Hindlimb muscle (tissue), 1 donor: ENCODE measurements at places on chromosomes 3 and 15.

GRCh38 chr3:19363071-19363470 lies 214.8 kb downstream of the KCNH8 start:
- DNase-seq, result no peak

DNA sequence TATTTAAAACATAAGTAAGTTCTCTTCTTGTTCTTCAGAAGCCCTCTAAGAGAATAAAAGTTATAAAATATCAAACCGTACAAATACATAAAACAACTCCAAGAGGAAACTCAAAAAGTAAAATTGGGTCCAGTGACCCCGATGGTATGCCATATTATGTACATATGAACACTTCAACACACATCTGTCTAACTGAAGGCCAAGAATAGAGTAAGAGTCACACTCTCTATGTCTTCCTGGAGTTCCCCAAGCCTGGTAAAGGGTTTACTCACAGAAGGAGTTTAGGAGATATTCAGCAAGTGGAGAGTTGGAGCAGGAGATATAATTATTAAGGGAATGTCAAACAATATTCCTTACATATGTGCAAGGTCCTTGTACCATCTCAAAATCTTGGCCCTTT lies 101.3 kb upstream of the EIF1B start:
- no peak for DNase-seq

DNA sequence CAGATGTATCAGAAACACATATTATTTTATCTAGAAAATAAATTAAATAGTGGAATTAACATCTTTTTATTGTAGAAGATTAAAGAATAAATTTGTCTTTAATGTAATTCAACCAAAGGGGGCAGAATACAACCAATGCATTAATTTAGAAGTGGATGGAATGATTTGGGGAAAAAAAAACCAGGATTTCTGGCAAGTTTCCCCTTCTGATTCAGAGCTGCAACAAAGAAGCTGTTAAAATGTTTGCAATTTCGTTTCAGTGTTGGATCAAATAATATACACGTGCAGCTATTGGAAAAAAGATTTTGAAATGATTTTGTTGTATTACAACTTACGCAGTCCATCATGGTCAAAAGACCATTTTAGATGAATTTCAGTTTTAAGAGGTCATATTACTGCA lies 71.6 kb upstream of the ZNF280D start:
- DNase-seq, result peak; percentile 58

DNA sequence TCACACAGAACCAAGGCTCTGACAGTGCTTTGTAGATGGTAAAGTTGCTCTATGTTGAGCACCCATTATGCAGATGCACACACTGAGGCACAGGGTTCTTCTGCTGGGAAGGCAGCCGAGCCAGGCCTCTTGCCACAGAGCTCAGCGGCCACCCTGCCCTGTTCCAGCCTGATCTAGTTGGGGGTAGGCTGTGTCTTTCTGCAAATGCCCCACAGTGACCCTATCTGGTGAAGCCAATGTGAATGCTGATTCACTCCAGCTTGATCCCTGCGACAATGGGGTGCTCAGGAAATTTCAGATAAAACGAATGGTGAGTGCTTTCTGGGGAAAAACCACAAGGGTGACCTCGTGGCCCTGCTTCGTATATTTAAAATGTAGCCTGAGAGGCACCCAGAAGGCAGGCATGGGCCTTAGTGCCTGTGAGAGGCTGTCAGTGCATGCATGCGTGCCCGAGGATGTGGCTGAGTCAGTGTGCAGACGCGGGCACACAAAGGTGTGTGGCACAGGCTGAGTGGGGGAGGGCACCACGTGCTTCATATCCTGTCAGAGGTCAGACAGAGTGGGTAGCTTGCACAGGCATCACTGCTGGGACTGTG lies 85.7 kb downstream of the ATP2B2 start:
- no peak for DNase-seq

- no peak for DNase-seq
These were observed 315.2 kb downstream of the RORA start for GRCh38 chr15:60913900-60914299.

DNA sequence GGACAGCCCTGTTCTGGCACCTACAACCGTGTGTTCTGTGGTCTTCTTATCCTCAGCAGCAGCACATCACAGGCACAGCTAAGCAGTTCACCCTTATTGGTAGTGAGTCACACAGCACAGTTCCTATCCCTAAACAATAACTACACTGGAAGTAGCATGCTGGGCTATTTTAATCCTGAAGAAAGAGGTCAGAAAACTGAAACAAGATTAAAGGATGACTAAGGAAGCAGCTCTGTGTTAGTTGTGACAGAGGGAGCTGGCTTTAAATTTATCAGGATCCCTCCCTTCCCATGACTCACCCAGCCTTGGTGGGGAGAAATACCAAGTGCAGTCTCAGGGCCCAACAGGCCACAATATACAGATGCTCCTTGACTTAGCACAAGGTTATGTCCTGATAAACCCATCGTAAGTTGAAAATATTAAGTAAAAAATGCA lies 144.3 kb downstream of the ERC2 start:
- DNase-seq, result no peak

- DNase-seq, result no peak
These were observed 92.0 kb downstream of the FBN1 start for GRCh38 chr15:48553559-48553958.

DNA sequence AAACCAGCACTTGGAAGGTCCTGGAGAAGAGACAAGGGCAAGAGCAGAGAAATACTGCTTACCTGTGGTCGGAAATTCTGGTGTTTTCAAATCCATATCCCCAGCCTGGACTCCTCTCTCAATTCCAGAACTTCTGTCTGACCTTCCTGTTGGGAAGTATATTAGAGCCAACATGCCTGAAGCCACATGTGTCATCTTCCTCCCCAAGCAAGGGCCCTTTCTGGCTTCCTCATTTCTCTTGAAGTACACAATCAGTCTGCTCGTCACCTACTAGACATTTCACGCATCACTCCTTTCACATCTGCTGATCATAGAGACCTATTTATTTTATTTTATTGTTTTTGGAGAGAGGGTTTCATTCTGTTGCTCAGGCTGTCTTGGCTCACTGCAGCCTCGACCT lies 8.4 kb downstream of the PARP14 start:
- DNase-seq, result no peak

- no peak for DNase-seq
These were observed 570 bp downstream of the SACM1L start for GRCh38 chr3:45689787-45690145.

GRCh38 chr3:98557324-98558010 lies 25.7 kb downstream of the GPR15 start:
- DNase-seq, result no peak

GRCh38 chr15:91970142-91970541 lies 116.6 kb downstream of the SLCO3A1 start:
- peak; percentile 59 for DNase-seq

GRCh38 chr3:10396083-10396482 lies 75.2 kb upstream of the SEC13 start:
- DNase-seq, result no peak

DNA sequence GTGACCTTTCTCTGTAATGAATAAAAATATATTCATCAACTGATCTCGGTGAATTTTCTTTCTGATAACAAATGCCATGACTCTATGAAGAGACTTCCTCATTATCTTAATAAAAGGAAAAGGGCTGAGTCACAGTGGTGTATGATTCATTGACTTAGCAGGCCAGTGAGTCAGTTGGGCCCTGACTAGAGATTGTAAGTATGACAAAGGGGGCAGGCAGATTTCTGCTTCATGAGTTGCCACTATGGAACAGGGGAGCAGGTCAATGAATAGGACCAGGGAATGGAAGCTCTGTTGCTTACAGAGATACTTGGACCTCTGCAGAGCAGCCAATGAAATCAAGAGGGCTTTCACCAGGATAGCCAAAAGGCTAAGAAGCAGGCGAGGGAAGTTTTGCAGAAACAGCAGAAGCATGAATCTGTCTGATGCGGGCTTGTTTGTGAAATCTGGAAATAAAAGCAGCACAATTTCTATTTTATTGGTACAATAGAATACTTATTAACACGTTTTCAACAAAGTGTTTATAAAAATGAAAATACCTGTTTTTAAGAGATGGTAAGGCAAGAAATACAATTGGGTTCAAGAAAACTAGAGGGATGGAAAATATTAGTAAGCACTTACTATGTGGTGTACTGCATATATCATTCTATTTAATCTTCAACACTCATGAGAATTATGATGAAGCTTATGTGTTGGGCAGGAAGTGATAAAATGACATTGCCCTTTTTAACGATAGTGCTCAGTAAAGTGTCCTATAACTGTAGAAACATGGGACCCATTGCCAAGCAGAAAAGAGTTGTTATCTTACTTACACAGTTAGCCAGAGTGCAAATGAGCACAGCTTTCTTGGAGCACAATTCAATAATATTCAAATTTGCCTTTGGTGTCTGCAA lies 169.8 kb upstream of the MYRIP start:
- DNase-seq, result no peak

DNA sequence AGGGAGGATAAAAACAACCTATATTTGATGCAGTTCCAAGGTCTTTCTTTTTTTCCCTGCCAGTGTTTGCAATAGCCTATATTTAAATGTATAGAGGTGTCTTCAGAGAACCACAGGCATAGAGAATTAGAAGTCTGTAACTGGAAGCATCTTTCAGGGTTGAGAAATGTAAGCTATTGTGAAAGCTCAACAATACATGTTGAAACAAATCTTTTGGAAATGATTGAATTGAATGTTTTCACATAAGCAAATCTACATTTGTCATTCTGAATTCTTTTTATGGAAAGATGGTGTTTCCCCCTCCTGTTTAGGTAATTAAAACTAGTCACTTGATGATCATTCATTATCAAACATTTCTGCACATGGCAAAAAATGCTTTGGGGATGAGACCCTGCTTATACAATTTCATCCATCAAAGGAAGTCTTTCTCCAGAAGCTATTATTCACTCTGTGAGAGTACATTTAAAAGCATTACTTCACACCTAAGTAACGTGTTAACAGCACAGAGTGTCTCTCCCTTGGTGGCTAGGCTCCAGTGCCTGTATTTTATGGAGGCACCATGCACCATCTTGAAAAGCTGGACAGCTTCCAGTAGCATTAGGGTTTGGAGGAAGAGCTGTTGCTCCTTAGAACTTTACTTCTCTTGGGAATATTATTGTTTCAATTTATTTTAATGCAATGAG lies 406.2 kb downstream of the LSAMP start:
- DNase-seq, result no peak

DNA sequence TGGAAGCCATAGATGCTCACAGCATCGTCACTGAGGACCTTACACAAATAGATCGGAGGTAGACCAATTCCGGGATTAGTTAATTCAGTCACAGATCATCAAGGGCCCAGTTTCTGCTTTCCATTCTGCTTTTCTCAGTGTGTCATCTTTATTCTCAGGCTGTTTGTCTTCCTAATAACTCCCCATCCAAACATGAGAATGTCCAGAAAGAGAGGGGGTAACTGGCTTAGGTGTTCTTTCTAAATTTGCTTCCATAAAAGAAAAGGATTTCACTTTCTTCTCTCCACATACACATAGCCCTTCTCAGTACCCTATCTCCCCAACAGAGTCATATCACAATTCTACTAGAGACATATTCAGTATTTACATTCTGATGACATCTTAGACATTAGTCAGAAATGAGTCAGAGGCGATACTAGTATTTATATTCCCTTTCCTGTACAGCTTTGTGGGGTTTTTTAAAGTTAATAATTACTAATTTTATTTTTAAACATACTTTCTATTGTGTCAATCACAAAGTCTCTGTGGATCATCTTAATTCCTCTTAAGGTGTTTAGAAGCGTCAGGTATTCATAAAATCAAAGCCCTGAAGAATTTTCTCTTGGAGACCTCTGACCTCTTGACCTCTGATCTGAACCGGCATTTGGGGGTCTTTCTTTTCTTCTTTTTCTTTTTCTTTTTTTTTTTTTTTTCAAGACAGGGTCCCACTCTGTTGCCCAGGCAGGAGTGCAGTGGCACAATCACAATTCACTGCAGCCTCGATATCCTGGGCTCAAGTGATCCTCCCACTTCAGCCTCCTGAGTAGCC lies 24.3 kb upstream of the IL12A start:
- DNase-seq, result no peak

- no peak for DNase-seq
These were observed 312.5 kb downstream of the OXSM start for GRCh38 chr3:26102376-26102775.

DNA sequence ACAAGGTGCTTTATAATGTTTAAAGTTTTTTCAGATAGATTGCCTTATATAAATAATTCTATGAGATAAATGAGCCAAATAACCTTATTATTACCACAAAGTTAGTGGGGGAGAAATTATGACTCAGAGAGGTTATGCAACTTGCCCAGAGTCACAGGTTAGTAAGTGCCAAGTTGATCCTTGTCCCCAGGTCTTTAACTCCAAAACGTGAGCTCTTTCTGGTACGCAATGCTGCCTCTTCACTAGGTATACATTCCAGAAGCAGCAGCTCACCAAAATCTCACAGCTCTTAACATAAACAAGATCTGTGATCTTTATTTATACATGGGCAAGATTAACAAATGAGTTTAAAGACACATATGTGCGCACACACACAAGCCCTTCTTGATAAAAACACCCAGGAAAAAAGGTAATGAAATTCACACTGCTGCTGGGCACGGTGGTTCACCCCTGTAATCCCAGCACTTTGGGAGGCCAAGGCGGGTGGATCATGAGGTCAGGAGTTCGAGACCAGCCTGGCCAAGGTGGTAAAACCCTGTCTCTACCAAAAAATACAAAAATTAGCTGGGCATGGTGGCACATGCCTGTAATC lies 59.8 kb upstream of the NR2F2 start:
- no peak for DNase-seq

GRCh38 chr15:39513936-39514335 lies 66.9 kb upstream of the THBS1 start:
- no peak for DNase-seq

- no peak for DNase-seq
These were observed 20.2 kb downstream of the NIPA1 start for GRCh38 chr15:22806664-22807063.

- no peak for DNase-seq
These were observed 47.6 kb downstream of the PSMD6 start for GRCh38 chr3:63975723-63976122.

- DNase-seq, result no peak
These were observed 342.3 kb upstream of the CFAP20DC start for GRCh38 chr3:59392116-59392515.

GRCh38 chr3:55661141-55661540 lies 174.0 kb upstream of the WNT5A start:
- no peak for DNase-seq

DNA sequence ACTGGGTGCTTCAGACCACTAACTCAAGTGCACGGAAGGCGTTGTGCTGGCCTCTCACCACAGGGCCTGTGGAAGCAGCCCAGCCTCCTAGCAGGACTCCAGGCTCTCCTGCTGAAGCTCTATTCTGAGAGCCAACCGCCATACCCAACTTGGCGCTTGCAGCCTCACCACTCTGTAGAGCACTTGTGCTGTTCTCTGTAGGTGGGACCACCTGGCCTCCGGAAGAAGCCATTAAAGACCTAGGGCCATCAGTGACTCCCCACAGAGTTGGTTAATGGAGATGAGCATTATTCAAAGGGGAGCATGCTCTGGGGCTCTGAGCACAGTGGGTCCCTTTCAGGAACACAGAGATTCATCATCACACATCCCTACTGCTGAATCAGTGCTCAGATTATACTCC lies 50.9 kb downstream of the C3orf85 start:
- DNase-seq, result no peak

DNA sequence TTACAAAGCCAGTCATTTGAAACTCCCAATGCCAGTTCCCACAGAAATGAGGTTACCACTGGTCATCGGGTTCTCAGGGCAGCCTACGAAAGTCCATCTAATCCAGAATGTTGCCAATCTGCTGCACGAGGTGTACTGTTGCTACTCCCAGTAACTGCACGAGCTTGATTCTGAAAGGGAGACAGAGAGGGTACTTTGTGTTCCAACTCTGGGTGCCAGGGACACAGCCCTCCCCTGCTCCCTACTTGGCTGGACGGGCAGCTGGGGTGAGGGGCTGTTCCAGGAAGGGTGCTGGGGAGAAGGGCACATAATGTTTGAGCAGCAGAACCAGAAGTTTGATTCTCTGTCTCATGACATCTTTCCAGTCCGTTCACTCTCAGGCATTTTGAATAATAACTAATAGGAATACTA lies 27.1 kb upstream of the OSBPL11 start:
- no peak for DNase-seq
